ENCODE measurements at places on chromosomes 12 and 14.

DNA sequence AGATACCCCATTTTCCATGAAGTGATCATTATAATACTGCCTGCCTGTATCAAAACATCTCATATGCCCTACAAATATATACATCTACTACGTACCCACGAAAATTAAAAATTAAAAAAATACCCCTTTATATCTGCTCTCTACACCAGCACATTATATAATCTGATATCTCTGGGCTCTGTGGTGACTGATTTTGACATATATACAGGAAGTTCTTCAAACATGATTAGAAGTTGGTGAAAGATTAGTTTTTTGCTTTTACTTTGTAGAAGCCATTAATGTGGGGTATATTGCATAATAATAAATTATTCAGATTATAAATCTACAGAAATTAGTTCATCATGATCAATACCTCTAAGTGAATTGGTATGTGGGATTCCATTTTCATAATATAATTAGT, 126.7 kb upstream of the MDM1 start:
- DNase-seq, result no peak

- DNase-seq, result no peak
Observed at GRCh38 chr14:28758885-28759652, 7.5 kb upstream of the FOXG1 start.

DNA sequence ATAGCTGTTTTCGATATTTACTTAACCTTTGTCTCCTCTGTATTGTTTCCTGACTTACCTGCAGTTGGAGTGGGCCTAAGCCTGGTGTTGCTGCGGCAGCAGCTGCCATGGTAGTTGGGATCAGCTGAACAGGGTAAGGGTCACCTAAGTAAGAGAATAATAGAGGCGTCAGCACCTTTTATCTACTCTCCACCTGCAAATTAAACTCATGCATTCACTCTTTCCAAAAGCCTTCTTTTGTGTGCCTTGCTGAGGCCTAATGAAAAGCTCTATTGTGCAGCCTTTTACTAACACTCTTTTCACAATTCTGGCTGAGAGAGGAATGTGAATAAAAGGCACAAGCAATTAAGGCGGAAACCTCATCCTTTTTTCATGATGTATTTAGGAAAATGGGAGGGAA, 308.7 kb downstream of the SOX5 start:
- DNase-seq, result no peak

GRCh38 chr12:22283006-22283506, 51.5 kb downstream of the ST8SIA1 start:
- DNase-seq, result no peak

DNA sequence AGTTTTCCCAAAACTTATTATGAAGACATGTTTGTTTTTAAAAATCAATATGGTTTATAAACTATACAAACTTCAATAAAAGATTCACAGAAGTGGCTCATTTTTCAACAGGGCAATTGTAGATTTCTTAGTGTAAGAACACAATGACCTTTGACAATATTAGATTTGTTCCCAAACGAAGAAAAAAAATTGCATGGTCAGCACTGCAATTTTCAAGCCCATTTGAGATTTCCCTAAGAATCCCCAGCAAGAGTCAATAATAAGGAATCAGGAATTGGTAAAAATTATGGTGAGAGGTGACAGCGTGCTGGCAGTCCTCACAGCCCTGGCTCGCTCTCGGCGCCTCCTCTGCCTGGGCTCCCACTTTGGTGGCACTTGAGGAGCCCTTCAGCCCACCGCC, 145.8 kb downstream of the DERA start:
- DNase-seq, result no peak

DNA sequence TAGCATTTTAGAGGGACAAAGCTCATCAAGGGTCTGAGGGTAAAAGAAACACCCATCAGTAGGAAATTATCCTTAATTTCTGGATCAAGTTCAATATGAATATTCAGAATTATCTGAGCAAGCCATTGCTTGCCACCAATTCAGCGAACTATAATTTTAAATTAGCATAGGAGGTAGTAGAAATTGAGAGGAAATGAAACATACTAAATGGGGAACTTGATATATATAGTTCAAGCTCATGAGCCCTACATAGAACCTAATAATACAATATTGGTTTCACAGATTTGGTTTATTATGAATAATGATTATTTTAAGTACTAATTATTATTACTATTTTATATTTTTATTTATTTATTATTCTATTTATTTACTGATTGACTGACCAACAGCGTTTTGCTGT, 42.1 kb upstream of the GXYLT1 start:
- DNase-seq, result no peak

DNA sequence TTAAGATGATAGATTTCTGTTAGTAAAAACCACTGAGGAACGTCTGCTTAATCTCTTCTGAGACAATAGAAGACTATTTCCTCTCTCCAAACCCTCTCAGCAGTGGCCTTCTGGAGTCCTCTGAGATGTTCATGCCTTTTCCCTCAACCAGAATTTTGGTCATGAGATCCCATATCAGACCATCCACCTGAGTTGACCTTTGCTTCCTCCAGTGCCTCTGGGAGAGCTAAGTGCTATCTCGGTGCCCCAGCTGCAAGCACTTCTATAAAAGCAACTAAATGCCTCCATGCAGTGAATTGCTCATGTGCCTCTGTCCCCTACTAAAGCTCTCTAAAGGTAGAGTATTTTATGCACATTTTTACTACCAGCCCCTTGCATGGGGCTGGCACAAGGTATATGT, 172.8 kb upstream of the BCL2L14 start:
- DNase-seq, result no peak

DNA sequence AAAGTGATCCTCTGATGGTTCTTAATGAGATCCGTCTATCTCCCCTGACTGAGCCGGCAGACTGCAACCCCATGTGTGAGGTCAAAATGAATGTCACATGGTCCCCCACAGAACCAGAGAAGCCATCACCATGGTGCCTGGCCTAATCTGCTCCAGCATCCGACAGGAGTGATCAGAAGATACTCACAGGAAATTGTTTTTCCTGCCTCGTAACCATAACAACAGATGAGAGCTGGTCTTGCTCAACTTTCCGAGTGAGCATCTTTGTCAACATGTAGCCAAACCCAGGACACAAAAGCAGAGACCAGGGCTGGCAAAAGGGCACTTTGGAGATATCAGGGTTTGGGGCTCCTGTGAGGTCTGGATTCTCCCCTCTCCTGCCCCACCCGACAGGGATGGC, 72.1 kb upstream of the C14orf180 start:
- no peak for DNase-seq

- DNase-seq, result no peak
Observed at GRCh38 chr12:116024769-116025168, 252.7 kb downstream of the MED13L start.

DNA sequence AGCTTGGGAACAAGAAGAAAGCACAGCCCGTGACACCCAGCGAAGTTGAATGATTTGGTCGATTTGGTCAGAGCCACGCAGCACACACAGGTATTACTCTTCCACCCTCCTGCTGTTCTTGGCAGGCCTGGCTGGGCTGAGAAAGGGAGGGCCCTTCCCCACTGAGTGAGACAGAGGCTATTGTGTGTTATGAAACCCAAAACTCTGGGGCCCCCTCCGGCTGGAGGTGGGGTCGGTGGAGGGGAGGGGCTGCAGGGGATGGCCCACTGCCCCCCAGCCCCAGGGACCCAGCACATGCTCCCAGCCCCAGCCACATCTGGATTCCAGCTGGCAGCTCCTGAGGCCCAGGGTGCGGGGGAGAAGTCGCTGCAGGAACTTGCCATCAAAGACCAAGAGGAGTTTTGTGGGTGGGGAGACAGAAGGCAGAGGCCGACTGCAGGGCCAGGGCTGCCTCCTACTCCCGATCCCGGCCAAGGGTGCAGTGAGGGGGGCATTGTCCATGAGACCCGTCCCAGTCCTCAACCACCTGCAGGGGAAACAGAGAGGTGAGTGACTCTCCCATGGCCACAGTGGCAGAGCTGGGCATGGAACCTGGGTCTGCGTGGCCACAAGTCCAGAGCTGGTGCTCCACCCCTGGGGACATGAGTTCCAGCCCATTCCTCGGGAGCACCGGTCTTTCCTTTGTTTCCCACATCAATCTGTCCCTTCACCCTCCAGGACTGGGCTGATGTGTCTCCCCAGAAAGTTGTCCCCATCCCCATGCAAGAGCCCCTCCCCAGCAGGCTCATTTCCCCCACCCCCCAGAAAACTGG, 8.7 kb downstream of the TMEM119 start:
- no peak for DNase-seq

DNA sequence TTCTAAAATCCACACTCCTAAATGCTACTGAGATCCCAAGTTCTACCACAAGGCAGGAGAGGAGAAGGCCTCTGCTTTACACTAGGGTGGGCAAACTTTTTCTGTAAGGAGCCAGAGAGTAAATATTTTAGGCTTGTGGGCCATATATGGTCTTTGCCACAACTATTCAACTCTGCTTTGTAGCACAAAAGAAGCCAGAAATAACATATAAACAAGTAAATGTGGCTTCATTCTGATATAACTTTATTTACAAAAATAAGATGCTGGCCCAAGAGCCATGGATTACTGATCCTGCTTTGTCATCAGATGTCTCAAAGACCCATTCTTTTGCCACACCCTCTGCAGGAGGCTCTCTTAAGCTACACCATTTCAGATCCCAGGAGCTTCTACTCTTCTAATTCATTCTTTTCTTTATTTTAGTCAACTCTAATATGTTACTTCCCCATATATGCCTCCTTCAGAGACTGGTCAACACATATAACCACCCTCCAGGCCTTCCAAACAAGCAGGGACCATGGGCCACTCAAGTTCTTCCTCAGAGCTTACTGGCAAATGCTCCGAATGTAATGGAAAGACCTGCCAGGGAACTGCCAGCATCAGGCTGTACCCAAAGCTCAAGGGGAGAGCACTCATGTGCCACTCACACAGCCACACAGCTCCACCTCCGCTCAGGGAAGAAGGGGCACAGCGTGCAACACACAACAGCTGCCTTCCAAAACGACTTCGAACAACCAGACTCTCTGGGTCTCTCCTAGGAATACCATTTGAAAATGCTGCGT, 15.6 kb downstream of the APPL2 start:
- DNase-seq, result no peak

- DNase-seq, result no peak
Observed at GRCh38 chr12:60231976-60232907, 636.4 kb downstream of the SLC16A7 start.

GRCh38 chr14:95098984-95099599, 58.2 kb downstream of the DICER1 start:
- DNase-seq, result peak; percentile 27

- DNase-seq, result peak; percentile 96
Observed at GRCh38 chr12:53757101-53757770, 5.5 kb upstream of the CISTR start.

DNA sequence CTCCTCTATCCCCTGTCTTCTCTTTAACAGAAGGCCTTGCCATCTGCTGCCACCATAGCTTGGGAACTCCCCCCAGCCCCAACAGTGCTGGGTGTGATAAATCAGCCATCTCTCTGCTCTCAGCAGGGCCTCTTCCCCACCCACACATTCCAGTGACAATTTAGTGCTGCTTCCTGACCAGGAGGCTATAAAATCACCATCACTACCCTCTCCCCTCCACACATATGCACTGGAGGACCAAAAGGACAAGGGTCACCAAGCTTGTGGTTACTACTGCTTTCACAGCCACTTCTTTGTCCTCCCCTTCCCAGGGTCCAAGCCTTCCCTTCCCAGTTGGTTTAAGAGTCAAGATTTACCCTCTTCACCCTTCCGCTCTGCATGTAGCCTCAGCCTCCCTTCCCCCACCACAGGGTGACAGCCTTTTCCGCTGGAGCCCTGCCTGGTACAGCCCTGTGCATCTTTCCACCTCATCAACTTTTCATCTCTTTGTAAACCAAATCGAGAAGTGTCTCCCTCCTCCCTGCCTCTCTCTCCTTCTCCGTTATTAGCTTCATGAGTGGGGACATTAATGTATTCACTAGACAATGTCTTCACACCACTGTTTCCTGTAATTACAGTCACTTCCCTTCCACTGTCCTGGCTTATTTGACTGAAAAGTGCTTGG, 9.4 kb downstream of the PSMB5 start:
- no peak for DNase-seq

- DNase-seq, result no peak
Observed at GRCh38 chr12:96752211-96752610, 154.8 kb upstream of the NEDD1 start.

- DNase-seq, result no peak
Observed at GRCh38 chr12:85448548-85449139, 168.6 kb downstream of the ALX1 start.

- no peak for DNase-seq
Observed at GRCh38 chr12:9741726-9742125, 8.8 kb upstream of the CLECL1 start.

- no peak for DNase-seq
Observed at GRCh38 chr14:84108746-84109457, 1421.0 kb upstream of the FLRT2 start.

- DNase-seq, result no peak
Observed at GRCh38 chr12:94980577-94980976, 22.9 kb downstream of the NDUFA12 start.

GRCh38 chr12:14948672-14949071, 10.3 kb upstream of the ERP27 start:
- DNase-seq, result no peak

DNA sequence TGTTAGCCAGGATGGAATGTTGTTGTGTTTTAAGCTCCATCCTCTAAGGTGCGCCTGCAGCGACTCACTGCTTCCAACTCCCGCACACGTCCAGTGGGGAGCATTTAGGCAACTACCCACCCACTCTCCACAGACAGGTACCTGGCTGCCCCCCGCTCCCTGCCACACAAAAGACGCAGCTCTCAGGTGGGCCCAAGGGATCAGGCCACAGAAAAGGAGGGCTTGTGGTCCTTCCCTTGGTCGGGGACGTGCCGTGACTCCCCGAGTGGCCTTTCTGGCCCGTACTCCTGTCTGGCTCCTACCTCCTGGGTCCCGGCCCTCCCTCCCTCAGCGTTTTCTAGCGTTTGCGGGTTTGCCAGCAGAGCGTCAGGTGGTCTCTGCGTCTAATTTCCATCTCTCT, 16.2 kb downstream of the TEDC1 start:
- DNase-seq, result no peak

- DNase-seq, result peak; percentile 32
Observed at GRCh38 chr14:103846543-103847450, 578 bp downstream of the PPP1R13B start.

DNA sequence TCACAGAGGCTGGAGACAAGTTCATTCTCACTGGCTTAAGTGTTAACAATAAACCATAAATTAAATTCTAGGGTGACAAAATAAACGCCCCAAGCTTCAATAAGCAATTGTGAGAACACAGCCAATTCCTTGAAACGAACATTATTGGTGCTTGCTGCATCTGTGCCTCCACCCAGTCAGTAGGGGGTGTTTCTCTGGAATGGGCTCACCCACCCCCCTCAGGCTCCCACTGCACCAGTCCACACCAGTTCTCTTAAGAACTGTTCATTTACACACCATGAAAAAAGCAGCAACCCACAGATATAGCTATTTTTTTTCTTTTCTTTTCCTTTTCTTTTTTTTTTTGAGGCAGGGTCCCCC, 34.7 kb downstream of the CDC42BPB start:
- no peak for DNase-seq

All from progenitor cell of endocrine pancreas (in vitro differentiated cells).